ENCODE measurements at places on chromosomes 4 and X.
A peak's percentile ranks its signal among the peaks of the same experiment; 100 is the strongest.

DNA sequence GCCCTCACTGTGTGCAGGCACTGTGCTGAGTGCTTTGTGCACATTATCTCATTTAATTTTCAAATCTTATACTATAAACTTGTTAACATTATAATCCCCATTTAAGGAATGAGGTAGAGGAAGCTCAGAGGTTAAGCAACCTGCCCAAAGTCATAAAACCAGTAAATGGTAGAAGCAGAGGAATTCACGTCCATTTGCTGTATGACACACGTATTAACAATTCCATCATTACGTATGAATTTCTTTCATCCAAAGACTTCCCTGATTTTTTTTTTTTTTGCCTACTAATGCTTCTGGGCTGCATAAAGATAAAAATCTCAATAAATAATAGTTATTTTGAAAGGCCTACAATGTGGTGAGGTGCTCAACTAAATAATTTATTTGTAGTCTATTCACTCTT, 64.5 kb upstream of the H2AZ1 start:
- DNase-seq: no peak

DNA sequence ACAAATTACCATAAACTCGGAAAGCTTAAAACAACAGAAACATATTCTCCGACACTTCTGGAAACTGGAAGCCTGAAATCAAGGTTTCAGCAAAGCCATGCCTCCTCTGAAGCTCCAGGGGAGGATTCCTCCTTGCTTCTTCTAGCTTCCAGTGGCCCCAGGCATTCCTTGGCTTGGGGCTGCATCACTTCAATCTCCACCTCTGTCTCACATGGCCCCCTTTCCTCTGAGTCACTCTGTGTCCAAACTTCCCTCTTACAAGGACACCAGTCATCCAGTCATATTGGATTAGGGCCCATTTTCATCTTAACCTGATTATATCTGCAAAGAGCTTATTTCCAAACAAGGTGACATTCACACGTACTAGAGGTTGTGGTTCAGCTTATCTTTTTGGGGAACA, 17.3 kb downstream of the PARM1 start:
- DNase-seq: no peak

GRCh38 chr4:150286656-150287055, 208.4 kb downstream of the DCLK2 start:
- no peak for DNase-seq

- DNase-seq: no peak
These were observed 27.2 kb downstream of the HDX start for GRCh38 chrX:84475101-84475500.

- DNase-seq: peak; percentile 33
These were observed 507 bp downstream of the LIN54 start for GRCh38 chr4:83010111-83010521.

DNA sequence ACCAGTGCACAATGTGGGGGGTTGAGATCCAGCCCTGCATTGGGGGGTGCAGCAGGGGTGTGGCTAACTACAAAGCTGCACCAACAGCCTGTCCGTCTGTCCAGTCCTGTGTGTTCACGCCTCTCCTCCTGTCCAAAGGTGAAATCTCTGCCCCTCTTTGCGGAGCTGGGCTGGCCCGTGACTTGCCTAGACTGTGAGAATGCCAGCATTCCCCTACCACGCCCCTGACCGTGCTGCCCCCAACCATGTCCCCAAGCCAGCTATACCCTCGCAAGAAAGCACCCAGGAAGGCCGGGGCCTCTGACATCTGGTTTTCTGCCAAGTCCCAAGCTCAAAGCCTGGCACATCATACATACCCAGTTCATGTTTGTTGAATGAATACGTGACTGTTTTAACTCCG, 19.2 kb downstream of the ZFYVE28 start:
- DNase-seq: no peak

DNA sequence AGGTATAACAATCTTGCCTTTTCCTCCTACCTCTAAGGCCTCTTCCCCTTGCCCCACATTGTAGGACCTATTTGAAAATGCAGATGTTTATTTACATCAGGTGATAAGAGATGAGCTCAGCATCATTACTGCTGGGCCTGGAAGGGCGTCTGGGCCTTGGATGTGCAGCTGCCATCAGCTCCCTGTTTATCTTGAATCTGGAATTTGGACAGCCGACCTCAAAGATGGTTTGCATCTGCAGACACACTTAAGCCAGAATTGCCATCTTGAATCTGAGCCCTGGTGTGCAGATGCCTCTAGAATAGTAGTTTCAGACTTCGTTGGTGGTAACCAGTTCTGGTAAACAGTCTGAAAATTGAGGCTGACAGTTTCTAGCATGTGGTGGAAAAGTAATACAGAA, 59.0 kb downstream of the FAM193A start:
- no peak for DNase-seq

DNA sequence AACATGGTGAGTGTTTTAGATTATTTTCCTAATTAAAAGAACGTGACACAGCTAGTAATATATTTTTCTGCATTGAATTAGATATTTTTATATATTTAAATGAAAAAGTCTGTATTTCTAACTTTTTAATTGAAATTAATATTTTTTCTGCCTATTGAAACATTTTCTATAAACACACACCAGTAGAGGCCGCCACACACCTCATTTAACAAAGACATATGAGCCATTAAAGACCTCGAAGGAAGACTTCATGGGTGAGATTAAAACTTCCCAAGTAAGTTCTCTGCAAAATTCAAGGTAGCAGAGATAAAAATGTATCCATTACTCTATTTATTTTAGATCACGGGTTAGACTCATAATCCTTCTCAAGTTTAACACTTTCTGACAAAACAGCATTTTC, 8.3 kb downstream of the SLITRK2 start:
- DNase-seq: peak; percentile 1

- no peak for DNase-seq
These were observed 180.8 kb upstream of the ANXA3 start for GRCh38 chr4:78370631-78371372.

DNA sequence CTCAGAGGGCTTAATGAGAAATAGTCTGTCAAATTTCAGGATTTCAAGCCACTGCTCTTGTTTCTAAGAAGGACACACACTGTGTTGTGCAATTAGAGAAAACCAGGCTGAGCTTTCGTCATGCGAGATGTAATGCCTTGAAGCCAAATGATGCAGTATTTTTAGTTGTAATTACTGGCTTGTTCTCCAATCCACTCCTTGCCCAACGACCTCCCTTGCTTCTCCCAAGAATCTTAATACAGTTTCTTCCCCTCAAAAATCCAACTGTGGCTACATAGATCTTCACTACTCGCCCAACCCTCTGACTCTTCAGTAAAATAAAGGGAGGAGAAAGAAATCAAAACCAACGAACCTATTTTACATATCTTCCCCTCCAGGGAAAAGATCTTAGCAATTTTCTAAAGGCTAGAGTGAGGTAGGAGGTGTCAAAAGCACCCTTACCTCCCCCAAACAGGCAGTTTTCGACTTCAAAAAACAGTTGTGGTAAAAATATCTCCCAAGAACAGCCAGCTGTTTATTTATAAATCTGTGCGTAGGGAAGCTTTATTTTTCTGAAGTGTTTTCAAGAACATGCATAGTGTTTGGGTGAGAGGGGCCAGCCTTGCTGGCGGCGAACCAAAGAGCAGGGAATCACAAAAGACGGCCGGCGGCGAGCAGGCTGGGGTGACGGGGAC, 68.7 kb downstream of the MGST2 start:
- no peak for DNase-seq

- no peak for DNase-seq
These were observed 222.1 kb upstream of the RPL34 start for GRCh38 chr4:108398316-108398715.

- DNase-seq: no peak
These were observed at the start of gene GPR119 for GRCh38 chrX:130385520-130385919. Gene GPR119, minus strand, starts transcription at chrX:130385674. Its CDS starts 227 bp downstream, at chrX:130385447.

DNA sequence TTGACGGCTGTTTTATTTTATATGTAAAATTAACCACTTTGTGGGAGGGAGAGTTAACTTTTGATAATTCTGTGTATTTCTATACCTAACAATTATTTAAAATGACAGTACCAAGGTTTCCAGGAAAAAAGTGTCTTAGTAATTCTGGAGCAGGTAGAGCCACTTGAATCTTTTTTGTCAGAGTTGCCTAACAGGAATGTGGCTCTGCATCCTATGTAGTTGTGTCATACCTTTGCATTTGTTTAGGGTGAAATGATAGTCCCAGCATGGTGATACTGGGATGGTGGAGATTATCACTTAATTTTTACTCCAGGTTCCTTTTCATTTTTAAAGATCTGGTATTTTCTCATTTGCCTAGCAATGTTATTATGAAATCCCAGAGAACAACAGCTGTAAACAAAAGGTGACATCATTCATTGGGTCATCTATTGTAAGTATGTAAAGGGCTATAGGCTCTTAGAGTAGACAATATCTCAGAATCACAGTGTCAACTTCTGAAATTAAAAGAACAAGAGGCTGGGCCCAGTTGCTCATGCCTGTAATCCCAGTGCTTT, 9.6 kb downstream of the SGMS2 start:
- no peak for DNase-seq

- DNase-seq: no peak
These were observed 380.6 kb downstream of the MAPK10 start for GRCh38 chr4:85979276-85979675.

DNA sequence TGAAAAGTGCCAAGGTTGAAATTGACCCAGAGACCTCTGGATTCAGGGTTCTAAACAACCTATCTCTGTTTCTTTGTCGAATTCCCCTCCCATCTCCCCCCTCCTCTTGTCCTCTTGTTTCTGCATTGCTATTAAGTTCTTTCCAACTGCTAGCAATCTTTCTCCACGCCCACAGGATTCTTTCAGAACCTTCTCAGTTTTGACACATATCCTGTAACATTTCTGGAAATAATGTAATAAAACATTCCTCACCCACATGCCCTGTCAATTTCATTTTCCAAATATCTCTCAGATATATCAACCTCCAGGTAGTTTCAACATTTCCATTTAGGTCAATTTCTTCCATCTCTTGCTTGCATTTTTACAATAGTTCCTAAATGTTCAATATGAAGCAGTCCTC, 1105.9 kb downstream of the ARAP2 start:
- no peak for DNase-seq

DNA sequence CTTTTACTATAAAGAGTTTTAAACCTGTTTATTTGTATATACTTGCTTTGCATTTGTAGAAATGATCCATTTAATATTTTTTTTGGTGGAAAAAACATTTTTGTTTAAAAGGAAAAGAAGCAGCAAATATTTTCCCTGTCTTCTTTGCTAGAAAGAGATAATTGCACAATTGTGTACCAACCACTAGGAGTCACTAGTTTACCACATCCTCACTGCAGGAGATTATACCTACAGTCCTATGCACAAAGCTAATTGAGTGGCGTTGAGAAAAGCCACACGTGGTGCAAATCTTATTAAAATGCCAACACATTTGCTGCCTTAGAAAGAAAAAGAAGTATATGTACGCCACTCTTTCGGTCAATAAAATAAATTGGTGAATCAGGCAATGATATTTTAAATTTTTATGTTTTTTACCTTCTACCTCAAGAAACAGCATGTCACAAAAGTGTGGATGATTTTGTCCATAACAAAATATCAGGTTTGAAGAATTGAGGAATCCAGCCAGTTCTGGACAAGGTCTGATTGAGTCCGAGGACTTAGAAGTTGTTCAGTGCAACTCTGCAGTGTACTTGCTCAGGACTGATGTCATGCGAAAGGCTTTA, 102.9 kb downstream of the GRXCR1 start:
- DNase-seq: peak; percentile 53

DNA sequence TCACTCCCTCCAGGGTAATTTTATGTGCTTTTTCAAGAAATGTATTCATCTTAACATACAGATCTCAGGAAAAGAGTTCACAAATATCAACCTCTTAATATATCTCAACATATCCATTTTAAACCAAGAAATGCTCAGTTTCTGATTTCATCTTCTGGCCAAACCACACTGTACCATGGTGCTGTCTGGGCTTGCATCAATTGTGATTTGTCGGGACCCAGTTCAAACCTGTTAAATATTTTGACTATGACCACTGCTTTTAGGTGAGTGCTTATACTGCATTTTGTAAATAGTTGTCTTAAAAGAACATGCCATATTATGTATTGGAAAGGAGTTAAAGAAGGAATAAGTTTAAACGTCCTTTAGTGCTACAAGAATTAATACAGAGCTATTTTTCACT, 352.1 kb downstream of the SPOCK3 start:
- DNase-seq: no peak

DNA sequence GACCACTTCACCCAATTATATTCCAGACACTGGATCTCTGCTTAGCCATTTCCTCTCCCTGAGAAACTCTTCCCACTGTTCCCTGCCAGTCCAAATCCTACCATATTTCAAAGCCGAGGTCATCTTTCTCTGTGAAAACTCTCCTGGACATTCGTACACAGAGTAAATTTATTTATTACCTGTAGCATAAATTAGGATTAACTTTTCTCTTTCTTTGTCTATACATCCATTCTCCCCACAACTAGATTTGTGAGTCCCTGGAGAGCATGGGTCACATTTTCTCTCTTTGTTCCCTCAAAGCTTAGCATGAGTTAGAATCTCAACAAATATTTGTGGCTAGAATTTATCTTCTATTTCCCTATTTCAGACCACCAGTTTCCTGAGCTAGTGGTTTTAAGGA, 27.8 kb upstream of the SMIM10 start:
- DNase-seq: no peak

GRCh38 chr4:6201580-6202091, 1.3 kb upstream of the JAKMIP1 start:
- DNase-seq: no peak

DNA sequence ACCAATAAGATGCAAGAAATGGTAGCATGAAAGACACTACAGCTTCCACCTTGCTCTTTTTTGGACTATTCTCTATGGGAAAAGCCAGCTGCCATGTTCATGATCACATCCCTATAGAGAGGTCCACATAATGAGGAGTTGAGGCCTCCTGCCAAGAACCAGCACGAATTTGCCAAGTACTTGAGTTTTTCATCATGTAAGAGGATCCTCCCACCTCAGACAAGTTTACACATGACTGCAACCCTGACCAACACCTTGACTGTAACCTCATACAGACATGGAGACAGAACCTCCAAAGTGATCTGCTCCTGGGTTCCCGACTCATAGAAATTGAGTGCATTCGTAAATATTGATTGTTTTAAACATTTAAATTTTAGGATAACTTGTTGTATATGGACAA, 135.2 kb upstream of the TSPAN5 start:
- no peak for DNase-seq

- no peak for DNase-seq
These were observed 396.7 kb downstream of the FSTL5 start for GRCh38 chr4:161767116-161767515.
